ENCODE measurements at places on chromosomes 4 and X.

DNA sequence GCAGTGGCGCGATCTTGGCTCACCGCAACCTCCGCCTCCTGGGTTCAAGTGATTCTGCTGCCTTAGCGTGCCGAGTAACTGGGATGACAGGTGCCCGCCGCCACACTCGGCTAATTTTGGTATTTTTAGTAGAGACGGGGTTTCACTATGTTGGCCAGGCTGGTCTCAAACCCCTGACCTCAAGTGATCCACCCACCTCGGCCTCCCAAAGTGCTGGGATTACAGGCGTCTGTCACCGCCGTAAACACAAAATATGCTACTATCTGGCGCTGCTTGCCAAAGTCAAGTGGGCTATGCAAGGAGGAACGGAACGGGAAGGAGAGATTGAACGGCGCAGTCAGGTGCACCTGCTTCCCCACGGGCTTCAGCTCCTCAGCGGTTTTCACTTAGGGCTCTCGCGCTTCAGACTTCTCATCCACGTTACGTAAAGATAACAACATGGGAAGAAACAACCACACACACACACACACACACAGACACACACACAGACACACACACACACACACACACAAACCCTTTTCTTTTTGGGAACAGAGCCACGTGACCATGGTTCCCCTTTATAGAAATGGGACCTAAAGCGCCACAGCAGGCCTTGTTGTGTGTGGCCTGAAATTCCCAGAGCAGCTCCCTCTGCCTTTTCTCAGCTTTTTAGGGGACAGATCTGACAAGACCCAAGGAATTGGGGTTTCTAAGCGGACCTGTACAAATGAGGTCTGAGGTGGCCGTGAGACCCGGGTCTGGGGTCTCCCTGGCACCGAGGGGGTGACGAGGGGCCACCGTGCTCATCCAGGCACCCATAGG is 1.5 kb downstream of the P2RY8 start:
- DNase-seq, result no peak

- peak; percentile 34 for DNase-seq
Measured at GRCh38 chr4:149781150-149781549, 34.5 kb downstream of the IQCM start.

- DNase-seq, result no peak
Measured at GRCh38 chr4:88725986-88726385, 28.4 kb upstream of the NAP1L5 start.

GRCh38 chrX:2689773-2690666 is 1.1 kb upstream of the CD99 start:
- no peak for DNase-seq

- no peak for DNase-seq
Measured at GRCh38 chr4:2287594-2287915, 25.6 kb upstream of the MXD4 start.

DNA sequence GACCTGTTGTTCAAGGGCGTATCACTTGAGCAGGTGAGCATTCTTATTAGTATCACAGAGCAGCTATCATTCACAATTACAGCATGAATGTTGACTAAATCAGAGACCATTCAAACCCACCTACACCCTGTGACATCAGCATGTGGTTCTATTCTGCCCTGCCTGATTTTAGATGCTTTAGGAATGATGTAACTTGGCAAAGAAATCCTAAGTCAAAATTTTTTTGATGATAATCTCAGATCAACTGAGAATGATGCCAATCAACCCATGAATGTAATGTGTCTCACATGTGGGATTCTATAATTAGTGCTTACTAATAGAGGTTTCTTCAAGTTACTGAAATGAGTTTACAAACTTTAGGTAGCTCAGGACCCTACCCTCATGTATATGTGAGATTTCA is 13.4 kb upstream of the CHIC2 start:
- DNase-seq, result no peak

- DNase-seq, result peak; percentile 58
Measured at GRCh38 chr4:126071346-126072333, 756.9 kb downstream of the FAT4 start.

GRCh38 chrX:39174772-39175417 is 373.6 kb downstream of the MID1IP1 start:
- DNase-seq, result no peak

- DNase-seq, result no peak
Measured at GRCh38 chr4:150546286-150546685, 35.7 kb upstream of the MAB21L2 start.

DNA sequence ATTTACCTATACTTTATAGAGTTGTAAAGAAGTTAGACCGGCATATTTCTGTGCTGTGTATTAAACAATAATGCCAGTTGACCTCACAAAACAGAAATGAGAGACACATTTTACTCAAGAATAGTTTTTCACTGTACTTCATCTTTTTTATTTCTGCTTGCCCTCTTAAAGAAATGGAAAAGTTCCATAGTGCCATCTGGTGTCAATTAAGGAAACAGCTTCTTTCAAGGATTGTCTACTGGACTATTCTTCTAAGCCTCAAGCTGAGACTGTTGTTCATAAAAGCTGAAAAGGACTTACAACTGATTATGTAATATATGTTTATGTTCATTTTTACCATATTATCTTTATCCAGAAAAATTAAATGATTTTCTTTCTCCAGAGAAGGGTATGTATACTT is 1523.7 kb downstream of the ARAP2 start:
- peak; percentile 23 for DNase-seq

- no peak for DNase-seq
Measured at GRCh38 chr4:63620271-63620670, 789.0 kb downstream of the TECRL start.

- DNase-seq, result no peak
Measured at GRCh38 chrX:7943600-7944245, 16.5 kb upstream of the PNPLA4 start.

DNA sequence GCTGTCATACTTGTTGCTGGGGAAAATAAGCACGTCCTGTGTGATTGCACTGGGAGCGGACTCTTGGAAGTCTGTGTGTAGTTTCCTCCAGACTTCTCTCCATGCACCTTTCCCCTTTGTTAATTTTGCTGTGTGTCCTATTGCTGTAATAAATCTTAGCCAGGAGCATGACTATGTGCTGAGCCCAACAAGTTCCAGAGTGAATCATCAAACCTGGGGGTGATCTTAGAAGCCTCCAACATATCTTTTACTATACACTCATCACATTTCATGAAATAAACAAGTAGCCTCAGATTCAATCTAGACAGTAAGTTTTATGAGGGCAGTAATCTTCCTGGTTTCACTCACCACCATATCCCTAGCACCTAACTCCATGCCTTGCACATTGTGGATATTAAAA is 43.3 kb upstream of the FGF13 start:
- no peak for DNase-seq

- no peak for DNase-seq
Measured at GRCh38 chr4:90099812-90100211, 27.4 kb upstream of the CCSER1 start.

DNA sequence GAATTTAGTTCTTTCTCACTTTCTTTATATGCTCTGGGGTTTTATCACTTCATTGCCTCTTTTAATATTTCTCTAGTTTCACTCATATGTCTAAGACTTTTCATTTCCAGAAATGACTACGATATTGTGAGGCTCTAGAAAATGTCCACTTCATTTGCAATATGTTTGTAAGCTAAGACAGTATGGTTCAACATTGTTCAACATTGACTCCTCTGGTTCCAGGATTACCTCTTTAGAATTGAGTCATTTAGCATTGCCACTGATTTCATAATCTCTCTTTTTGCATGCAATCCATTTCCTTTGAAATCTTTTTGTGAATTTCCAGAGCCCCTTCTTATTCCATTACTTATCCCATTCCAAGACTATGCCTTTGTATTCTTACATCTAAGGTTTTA is 32.3 kb downstream of the BBS12 start:
- DNase-seq, result peak; percentile 52

- no peak for DNase-seq
Measured at GRCh38 chr4:94639298-94639697, 118.5 kb upstream of the BMPR1B start.

- peak; percentile 3 for DNase-seq
Measured at GRCh38 chr4:132614682-132615081, 534.4 kb upstream of the PCDH10 start.

GRCh38 chrX:129706400-129707072 is 32.2 kb upstream of the XPNPEP2 start:
- no peak for DNase-seq
